ENCODE measurements at places on chromosomes 5 and 9.

- no peak for DNase-seq
Observed at GRCh38 chr5:108801301-108801700, 53.6 kb downstream of the FER start.

- no peak for DNase-seq
Observed at GRCh38 chr5:37792975-37793631, 46.7 kb downstream of the GDNF start.

DNA sequence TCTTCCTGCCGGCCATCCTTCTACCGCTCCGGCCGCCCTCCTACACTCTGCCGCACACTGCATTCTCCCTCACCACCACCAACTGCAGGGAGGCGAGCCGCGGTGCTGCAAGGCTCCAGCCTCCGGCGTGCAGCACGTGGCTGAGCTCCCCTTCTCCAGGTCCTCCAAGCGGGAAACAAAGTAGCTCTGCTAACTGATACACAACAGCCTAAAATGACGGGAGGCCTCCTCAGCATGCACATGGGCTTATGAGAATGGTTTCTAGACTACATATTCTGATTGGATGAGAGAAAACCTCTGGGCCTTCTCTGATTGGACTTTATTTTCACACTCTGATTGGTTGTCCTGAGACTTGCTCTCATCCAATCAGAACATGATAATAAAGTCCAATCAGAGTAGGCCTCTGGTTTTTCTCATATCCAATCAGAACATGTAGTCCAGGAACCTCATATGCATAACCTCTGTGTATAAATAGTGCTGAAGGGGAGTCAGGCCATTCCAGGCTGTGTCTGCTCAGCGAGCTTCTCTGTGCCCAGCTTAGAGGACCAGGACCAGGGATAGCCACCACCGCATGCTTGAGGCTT is 27.0 kb upstream of the ZNF354B start:
- no peak for DNase-seq

GRCh38 chr9:135840107-135840506 is 67.2 kb downstream of the CAMSAP1 start:
- no peak for DNase-seq

DNA sequence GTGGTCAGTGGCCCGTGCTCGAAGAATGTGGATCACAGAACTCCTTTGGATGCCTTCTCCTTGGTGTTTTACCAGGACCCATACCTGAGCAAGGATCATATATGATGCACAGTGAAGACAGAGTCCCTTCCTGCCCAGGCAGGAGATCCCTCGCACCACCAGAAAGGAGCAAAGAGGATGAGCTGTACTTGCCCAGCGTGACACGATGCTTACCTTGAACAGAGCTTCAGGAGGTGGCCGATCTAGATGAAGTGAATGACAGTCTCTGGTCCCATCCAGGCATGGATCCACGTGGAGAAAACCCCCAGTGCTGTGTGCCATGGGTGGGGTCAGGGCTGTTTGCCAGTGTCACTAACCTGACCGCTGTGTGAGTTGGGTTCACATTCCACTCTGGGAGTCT is 455.4 kb downstream of the GADD45G start:
- no peak for DNase-seq

GRCh38 chr5:73897893-73898292 is 271.9 kb downstream of the ARHGEF28 start:
- DNase-seq = no peak

- peak; percentile 75 for DNase-seq
Observed at GRCh38 chr9:131423171-131423581, 29.3 kb downstream of the PRRC2B start.

DNA sequence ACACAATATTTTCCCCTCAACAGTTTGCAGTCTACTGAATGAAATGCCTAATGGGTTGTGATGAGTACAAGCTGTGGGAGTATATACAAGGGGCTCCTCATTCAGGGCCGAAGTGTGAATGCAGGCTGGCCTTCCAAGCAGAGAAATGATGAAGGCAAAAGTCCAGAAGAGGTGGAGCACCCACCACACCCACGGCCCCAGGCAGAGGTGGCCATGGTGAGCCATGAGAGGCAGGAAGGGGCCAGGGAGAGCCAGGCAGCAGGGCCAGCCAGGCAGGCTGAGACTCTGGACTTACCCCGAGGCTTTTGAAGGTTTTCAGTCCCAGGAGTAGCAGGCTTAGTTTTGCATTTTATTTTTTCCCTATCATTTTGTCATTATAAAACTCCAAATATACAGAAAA is 218.1 kb downstream of the AUH start:
- no peak for DNase-seq

DNA sequence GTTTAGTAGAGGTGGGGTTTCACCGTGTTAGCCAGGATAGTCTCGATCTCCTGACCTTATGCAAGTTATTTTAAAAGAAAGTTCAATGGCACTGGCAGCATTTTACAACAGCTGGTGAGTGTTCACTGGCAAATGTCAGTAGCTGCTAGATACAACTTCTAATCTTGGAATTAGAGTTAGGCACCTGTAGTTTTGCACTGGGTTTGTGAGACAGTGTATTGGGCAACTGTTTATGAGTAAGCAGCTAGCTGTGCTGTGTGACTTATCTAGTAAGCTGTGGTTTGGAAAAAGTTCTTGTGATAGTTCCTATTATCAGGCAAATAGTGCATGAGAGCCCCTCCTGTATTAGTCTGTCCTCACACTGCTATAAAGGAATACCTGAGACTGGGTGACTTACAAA is 61.5 kb downstream of the UBE2QL1 start:
- no peak for DNase-seq

DNA sequence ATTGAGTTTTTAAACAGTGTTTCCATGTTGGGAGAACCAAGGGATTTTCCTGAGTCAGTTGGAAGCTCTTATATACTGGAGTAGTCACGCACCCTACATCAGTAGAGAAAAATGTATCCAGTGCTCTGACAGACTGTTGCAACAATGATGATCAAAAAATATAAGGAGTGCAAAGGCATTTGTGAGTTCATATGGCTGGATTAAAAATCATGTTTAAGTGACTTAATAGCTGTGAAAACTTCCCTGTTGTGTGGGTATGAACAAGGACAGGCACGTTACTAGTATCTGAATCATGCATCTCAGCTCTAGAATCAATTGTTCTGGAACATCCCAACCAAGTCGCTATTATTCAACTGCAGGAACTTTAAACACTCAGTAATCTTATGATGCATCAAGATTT is 229.7 kb downstream of the ROR2 start:
- no peak for DNase-seq

DNA sequence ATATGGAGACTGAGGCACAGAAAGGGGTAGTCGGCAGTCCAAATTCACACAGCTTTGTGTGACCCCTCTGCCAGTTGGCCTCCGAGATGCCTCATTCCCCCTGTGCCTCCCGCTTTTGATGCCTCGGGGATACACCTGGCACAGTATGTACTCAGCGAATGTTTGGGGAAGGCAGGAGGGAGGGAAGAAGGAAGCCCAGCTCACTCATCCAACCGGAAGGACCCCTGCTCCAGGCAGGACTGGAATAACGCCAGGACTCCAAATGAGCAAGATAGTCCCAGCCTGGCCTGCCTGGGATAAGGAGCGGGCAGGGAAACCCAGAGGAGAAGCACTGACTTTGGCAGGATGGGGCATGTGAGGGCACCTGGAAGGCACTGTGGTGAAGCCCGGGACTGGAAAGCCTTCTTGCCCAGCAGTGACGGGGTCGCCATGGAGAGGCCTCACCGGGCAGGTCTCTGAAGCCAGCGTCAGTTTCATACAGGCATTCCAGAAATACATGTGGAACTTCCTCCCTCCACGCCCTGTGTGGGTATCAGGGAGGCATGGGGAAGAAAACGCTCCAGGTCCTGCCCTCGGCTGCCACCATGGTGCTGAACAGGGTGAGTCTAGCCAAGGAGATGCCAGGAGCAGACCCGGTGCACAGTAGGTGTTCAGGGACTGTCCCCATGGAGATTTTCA is 20.3 kb downstream of the LMX1B start:
- DNase-seq = no peak

DNA sequence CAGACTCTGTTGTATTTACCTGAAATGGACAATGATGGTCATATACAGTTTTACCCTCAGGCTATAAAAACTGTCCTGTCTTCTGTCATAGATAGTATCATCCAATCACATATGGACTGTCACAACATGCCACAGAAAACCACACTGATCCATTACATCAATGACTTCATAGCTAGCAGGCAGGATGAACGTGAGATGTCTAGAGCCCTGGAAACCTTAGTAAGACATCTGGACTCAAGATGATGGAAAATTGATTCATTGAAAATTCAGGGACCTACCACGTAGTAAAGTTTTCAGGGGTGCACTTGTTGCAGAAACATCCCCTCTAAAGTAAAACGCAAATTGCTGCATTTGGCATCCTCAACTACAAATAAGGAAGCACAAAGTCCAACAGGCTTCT is 284.4 kb upstream of the RGMB start:
- no peak for DNase-seq

DNA sequence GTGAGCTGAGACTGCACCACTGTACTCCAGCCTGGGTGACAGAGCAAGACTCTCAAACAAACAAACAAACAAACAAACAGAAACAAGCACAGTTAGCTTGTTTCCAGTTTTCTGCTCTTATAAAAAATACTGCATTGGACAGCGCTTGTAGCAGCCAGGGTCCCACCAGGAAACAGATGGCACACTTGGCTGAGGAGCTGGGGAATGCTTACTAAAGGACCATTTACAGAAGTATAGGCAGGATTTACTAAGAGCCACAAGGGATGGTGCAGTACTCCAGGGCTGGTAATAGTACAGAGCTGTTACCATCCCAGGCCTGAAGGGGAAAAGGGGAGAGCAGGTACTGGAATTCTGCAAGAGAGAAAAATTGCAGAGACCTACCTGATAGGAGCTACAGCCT is 5.2 kb upstream of the ANKS6 start:
- no peak for DNase-seq

DNA sequence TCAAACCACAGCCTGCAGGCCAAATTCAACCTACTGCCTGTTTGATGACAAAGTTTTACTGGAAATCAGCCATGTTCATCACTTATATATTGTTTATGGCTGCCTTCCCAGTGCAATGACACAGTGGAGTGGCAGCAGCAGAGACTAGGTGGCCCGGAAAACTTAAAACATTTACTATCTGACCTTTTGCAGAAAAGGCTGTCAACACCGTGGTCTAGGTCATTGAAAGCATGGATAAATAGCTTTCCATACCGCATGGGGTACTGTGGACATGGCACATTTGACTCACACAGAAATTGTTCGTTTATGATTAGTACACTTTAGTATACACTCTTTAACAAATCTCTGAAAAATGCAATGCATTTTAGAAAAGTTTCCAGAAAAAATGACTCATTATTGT is 298.3 kb upstream of the EFNA5 start:
- DNase-seq = no peak

- DNase-seq = no peak
Observed at GRCh38 chr5:66234241-66234640, 90.1 kb downstream of the SREK1 start.

DNA sequence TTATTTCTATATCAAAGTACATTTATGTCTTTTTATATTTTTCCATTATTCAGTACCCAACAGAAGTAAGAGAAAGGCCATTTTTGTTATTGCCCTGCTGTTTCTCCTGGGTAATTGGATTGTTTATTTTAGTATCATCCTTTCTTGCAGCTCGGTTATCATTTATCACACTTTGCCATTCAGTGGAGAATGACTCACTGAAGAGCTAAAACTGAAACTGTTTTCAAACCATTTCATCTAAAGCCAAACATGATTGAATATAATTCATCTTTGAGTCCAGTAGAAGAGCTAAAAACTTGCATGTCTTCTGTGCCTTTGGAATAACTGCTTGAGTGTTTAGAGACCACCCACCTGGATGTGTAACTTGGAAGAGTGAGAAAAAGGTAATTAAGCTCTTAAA is 139.5 kb upstream of the PRDM9 start:
- DNase-seq = peak; percentile 6

- DNase-seq = no peak
Observed at GRCh38 chr9:2567922-2568321, 53.7 kb upstream of the VLDLR start.

- DNase-seq = no peak
Observed at GRCh38 chr9:88971131-88971960, 19.9 kb upstream of the S1PR3 start.

- no peak for DNase-seq
Observed at GRCh38 chr5:156155598-156155997, 171.4 kb upstream of the SGCD start.

DNA sequence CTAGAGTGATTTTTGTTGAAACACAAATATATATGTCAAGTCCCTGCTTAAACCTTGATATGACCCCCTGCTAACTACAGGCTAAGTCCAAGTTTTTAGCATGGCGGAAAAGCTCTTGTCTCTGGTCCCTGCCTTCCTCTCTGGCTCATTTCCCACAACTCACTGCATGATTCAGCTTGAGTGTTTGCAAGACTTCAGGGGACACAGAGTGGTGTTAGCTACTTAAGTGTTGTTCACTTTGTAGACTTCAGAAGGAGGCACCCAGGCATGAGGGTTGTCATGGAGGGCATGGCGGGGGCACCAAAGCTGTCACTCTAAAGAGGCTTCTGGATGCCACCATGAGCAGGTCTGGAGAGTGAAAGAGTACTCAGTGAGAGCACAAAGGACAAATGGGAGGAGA is 362.4 kb upstream of the ACTBL2 start:
- no peak for DNase-seq

DNA sequence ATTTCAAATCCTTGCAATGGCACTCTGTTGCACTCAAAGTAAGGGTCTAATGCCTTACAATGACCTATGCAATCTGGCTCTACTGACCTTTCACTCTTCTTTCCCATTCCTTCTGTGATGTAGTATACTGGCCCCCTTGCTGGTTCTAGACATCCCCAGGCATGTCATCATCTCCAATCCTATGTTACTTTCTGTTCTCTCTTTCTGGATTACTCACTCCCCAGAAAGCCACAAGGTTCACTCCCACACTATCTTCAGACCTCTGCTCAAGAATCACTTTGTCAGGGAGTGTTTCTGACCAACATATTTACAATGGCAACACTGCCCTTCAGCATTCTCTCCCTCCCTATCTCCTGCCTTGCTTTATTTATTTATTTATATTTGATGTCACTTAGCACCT is 802.2 kb upstream of the WWC1 start:
- no peak for DNase-seq

- DNase-seq = no peak
Observed at GRCh38 chr9:110472111-110472510, 107.4 kb downstream of the SVEP1 start.
